Glutamatergic neuron (in vitro differentiated cells): ENCODE measurements at places on chromosomes 4 and X. TPM values are rescaled to one million over a fixed set of nuclear protein-coding genes. Genes with fewer than 3 reads are reported as not detected.

DNA sequence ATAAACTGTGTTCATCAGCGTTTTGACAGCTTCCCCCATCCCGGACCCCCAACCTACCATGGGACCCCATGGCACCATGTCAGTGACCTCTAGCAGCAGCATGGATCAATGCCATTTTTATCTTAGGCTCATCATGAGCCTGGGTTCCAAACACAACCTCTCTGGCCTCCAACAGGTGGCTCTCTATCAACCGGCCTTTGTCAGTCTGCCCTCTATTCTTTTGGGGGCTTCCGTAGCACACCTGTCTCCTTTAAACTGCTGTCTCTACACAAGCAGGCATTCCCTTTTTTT, 721 bp upstream of the TMEM150C start:
- DNase-seq: no peak

DNA sequence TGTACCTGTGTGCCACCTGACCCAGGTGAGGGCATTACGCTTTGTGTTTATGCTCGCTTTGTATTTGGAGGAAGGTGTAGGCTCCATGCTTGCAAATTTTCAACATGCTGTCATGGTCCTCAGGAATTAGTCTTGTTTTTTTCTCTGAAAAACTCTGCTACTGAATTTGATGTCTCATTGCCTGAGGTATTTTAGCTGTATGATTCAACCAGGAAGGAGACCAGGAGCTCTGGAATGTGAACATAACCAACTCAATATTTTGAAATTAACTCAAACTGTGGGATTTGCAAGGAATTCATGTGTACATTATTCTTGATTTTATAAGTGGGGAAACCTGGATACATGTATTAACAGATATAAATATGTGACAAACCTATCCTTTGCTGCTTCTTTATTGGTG, 134.1 kb downstream of the SLC4A4 start:
- no peak for DNase-seq

DNA sequence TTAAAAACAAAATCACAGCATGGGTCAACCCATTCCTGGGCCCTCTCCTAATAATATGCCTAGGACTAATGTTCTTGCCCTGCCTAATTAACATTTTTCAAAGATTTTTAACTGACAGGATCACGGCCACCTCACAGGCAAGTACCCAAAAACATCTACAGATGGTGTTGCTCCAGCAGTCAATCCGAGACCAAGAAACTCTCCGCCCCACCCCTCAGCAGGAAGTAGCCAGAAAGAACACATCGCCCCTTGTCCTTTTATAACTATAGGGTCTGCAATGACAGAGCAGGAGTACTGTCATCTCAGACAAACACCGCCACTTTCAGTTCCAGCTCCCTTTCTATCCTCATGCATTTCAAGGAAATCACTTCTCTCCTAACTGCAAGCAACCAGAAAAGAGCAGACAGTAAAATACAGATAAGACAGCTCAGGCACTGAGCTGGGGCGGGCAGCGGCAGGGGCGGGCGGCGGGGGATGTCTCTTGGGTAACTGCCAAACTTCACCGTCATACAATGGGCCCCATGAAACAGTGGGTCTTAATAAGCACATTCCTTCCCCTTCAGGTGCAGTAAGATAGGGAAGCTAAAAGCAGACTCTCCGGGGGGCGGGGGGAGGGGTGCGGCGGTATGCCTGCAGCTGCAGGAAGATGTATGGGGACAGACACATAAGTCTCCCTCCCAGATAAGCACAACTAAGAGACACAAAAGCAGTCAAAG, 67.4 kb downstream of the ZNF182 start:
- no peak for DNase-seq

DNA sequence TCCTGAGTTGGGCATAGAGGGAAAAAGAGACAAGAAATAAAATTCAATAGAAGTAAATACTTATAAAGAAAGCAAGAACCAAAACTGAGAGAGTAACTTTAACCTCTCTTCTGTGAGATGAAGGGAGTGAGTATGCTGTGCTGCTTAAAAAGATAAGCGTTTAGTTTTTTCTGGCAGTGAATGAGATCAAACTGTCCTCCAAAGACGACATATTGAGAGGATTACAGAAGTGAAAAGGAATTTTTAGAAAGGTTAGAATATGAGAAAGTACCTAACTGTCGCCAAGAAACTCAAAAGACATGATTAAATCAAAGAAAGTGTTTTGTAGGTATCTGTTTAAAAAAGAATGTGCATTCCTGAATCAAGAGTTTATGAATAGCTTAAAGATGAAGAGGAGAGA, 16.0 kb downstream of the GAB1 start:
- no peak for DNase-seq

- no peak for DNase-seq
Measured at GRCh38 chr4:172628263-172628662, 540.3 kb upstream of the GALNT7 start.

DNA sequence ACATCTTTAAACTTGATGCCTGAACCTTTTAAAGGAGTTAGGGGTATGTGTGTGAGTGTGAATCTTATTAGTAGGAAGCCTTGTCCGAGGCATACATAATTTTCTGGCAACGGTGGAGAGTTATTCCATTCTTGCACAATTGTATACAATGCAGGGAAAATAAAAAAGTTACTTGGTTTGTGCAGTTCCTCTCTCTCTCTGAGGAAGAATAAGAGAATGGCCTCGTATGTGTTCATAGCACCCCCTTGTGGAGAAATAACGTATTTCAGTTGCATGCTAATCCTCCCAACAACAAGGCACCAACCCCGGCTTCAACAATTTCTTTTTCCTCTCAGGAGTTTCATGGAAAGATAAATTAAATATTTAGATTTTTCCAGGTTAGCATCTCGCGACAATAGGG, 33.7 kb upstream of the FGF13 start:
- no peak for DNase-seq

DNA sequence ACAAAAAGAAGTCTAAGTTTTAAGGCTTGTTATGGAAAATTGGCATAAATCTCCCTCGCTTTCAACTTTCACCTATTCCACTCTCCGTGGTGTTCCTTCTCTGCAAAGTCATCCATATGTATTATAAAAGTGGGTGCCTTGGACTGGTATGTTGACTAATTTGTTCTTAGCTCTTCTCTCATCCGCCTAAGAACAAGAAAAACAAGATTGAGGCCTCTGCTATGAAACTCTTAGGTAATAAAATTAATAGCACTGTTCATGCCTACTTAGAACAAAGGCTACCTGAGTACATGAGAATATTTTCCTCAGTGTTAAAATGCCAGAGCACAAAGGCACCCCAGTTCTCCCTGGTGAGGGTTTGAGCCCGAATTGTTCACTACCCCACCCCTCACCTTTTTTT, 1.3 kb downstream of the CNGA1 start:
- DNase-seq: no peak

DNA sequence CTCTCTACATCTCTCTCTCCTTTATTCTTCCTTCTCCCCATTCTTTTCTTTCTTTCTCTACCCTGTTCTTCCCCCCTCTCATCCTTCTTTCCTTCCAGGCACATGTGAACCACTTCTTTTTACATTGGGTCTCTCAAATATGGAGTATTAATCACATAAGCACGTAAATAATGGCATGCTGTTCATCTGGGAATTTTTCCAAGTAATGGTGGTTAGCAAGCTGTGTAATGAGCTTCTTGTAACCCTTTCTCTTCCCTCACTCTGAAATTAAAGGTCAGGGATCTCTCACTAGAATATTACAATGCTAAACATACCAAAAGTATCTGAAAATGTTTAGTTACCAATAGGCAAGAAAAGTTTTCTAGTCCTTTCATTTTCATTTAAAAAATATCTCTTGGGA, 239.9 kb upstream of the TEX13A start:
- DNase-seq: no peak

DNA sequence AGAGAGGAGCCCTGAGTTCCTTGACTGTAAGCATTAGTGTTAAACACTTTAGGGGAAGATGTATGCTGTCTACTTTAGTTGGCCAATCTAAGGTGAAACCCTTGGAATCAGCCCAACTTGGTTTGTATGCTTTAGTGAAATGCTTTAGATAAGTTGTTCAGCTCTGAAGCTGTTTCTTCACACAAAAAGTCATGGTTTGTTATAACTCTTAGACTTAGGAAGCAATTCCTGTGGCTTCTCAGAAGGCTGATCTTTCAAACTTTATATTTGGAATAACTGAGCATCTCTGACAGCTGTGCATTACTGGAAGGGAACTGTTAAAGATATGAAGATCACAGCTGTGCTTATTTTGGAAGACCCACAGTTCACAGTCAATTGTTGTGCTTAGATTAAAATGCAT, 714.1 kb downstream of the FAT4 start:
- DNase-seq: no peak

DNA sequence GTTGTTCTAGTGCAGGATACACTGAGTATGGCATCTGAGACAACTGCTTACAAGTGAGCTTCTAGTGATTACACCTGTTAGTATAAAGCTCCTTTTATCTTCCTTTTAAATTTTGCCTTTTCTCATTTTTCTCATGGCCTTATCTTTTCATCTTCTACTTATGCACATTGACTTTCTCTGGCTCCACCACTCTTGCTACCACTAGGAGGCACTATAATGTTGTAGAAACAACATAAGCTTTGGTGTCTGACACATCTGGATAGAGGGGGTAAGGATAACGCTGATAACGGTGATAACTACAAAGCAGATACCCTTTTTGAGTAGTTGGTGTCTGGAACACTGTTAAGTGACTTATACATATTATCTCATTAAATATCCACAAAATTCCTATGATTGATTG, 187.4 kb upstream of the TEX13C start:
- DNase-seq: no peak

GRCh38 chr4:8699479-8700145, 107.0 kb downstream of the CPZ start:
- DNase-seq: no peak

DNA sequence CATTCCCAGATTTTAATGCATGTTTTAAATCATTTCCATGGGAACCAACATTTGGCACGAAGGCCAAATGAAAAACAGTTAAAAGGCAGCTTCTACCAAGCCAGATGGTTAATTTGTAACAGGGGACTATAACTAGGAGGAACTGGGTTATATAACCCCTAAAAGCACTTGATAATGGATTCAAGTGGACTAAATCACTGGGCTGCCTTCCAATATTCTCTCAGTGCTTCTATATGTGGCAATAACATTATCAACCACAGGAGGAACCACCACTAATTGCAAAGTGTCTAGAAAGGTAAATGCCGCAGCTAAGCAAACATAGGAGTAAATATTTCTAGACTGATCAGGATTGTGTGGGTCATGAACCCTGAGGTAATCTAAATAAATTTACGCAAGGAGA, 391.5 kb downstream of the UBE2NL start:
- DNase-seq: no peak

GRCh38 chr4:5398056-5398455, 310.3 kb downstream of the EVC2 start:
- DNase-seq: no peak

GRCh38 chr4:20395160-20395773, 143.6 kb downstream of the SLIT2 start:
- DNase-seq: peak; percentile 51

GRCh38 chr4:139774759-139775487, 109.3 kb downstream of the MGST2 start:
- DNase-seq: no peak

- no peak for DNase-seq
Measured at GRCh38 chr4:31748382-31748781, 1028.2 kb downstream of the PCDH7 start.

GRCh38 chr4:1945912-1946311, 62.9 kb downstream of the NELFA start:
- DNase-seq: no peak

DNA sequence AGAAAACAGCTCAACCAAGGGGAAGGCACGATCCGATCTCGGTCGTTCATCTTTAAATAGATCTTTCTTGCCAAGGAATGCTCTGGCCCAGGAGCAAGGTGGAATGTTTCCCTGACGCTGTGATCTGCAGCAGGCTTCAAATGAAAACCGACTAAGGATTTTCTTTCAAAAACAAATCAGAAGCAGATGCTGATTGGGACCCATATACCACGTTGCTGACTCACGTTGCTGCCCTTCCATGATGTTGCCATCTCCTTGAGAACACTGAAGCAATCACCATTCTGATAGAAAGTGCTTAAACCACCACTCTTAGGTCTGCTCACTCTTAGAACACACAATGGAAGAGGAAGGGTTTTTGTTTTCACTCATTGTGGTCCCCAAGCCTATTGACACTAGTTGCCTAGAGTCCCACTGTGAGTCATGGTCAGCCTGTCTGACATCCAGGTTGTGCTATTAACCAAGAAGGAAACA, 26.1 kb downstream of the LAMTOR3 start:
- no peak for DNase-seq

DNA sequence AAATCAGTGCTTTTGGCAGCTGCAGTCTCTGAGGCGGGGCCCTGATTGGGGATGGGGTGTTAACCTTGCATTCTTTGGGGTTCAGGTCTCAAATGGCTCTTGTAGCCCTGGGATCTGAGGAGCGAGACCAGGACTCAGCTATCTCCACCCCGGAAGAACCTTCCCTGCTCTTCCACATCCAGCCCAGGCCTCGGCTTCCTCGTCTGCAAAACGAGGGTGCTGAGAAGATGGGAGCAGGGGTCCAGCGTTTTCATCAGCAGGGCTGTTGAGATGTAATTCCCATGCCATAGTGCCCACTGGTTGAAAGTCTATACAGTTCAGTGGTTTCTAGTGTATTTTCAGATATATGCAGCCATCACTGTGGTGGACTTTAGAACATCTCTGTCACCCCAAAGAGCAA, 34.6 kb upstream of the WFS1 start:
- no peak for DNase-seq

DNA sequence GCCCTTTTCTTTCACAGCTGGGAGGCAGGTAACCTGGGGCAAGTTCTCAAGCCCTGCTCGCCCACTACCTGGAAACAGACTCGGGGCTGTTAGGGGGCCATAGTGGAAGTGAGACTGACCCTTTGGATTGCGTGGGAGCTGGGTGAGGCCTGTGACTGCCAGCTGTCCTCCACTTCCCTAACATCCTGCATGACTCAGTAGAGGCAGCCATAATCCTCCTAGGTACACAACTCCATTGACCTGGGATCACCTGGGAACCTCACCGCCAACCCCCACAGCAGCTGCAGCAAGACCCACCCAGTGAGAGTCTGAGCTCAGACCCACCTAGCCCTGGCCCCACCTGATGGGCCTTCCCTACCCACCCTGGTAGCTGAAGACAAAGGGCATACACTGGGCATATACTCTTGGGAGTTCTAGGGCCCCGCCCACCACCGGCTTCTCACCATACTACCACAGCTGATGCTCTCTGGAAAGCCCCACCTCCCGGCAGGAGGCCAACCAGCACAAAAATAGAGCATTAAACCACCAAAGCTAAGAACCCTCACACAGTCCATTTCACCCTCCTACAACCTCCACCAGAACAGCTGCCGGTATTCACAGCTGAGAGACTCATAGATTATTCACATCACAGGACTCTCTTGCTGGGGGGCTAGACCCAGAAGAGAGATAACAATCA, 61.1 kb upstream of the DCTD start:
- no peak for DNase-seq

Gene INPP4B
- total RNA-seq: 2.4 TPM

Gene FRAS1
- 18.7 TPM for total RNA-seq

Gene PABPC1L2B
- total RNA-seq: 1.5 TPM

Gene CSN1S1
- not detected for total RNA-seq

Gene CT45A5
- total RNA-seq: not detected

Gene REPS2
- total RNA-seq: 3.1 TPM

Gene ADAMTS3
- total RNA-seq: 0.10 TPM

Gene YIPF7
- not detected for total RNA-seq
